NCI-H187 (cell line): ENCODE measurements at places on chromosomes 16 and 17.
A peak's percentile ranks its signal among the peaks of the same experiment; 100 is the strongest.

DNA sequence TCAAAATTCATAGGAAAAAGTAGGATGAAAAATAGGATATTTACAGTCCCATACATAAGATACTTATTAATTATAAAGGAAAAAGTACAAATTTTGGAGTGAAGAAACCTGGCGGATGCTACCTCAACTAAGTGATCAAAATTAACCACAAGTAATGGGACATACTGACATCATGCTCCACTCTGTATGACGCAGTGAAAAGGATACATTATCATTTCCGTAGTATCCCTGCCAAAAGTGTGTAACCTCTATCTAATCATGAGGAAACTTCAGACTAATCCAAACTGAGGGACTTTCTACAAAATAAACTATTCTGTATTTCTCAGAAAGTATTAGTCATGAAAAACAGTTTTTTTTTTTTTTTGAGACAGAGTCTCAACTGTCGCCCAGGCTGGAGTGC lies 60.5 kb downstream of the TRIM37 start:
- DNase-seq, result no peak

DNA sequence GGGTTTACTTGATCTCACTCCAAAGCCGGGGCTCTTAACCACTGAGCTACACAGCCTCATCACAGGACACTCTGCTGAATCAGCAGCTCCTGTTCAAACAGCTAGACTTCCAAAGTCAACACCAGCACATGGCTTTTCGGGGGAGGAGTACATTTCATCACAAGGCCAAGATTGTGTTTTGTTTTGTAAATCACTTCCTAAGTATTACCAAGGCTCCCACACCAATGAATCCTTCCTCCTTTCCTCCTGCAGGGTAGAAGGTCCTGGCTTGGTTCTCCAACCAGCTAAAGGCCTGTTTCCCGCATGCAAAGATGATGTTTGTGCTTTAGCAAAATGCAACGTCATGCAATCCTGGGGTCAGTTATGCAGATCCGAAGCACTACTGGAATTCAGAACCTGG lies 152.5 kb downstream of the XYLT1 start:
- no peak for DNase-seq

- no peak for DNase-seq
Observed at GRCh38 chr17:5468075-5468473, 708 bp downstream of the DHX33 start.

DNA sequence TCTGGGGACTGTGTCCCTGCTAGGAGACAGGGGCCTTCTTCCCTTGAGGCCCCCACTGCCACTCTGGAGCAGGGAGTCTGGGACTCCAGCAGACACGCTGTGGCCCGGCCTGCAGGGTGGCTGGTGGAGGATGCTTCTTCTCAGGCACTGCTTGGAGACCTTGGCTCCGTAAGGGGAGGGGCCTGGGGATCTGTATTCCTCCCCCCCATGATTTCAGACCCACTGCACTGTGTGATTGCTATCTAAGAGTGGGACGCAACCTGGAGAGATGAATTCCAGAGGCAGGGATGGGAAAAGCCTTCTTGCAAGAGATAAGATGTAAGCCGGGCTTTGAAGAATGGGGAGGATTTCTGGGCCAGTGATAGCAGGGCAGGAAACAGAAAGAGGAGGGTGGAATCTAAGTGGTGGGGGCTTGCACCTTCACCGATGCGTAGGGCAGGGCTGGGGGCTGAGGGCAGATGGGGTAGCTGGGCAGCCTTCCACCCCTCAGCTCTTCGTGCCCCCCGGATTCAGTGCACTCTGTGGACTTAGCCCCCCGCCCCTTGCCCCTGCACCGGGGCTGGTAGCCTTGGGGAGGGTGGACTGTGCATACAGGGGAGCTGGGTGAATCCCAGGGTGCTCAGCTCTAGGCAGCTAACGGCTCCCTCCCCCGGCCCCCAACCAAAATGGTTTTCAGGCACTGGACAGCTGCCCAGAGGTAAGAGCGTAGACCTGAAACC lies 5.2 kb upstream of the GSE1 start:
- DNase-seq, result no peak

DNA sequence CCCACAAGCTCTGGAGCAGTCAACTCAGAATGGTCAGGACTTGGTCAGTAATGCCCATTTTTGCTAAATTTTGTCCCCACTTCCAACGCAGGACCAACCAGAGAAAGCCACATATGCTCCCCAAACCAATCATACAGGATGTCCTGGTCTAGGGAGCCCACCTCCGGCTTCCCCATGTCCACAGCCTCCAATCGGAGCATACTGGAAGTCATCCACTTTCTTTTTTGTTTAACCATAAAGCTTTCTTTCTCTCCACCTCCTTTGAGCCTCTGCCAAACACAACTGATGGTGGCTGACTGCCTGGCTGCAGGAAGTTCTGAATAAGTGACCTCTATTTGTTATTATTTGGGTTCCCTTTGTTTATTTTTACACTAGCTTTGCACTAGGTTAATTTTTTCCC lies 549.1 kb downstream of the WWOX start:
- no peak for DNase-seq

DNA sequence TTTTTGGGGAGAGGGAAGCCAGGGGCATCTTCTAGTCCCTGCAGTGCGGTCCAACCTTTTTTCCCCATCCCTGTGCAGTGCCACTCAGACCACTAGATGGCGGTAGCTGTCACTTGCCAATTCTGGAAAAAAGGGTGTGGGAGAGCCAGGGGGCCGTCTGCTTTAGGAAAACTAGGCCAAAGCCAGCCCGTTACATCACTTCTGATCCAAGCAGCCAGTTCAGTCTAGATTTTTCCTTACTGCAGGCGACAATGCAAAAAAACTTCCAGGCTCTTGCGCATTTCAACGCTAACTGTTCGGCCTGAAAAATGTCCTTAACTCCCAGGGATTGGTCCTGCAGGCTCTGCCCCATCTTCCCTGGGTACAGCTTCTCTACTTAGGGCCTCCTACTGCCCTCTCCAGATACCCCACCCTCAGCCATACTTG lies 69.2 kb upstream of the CES5A start:
- DNase-seq, result peak; percentile 10

GRCh38 chr17:61634942-61635538 lies 44.0 kb upstream of the NACA2 start:
- DNase-seq, result no peak

DNA sequence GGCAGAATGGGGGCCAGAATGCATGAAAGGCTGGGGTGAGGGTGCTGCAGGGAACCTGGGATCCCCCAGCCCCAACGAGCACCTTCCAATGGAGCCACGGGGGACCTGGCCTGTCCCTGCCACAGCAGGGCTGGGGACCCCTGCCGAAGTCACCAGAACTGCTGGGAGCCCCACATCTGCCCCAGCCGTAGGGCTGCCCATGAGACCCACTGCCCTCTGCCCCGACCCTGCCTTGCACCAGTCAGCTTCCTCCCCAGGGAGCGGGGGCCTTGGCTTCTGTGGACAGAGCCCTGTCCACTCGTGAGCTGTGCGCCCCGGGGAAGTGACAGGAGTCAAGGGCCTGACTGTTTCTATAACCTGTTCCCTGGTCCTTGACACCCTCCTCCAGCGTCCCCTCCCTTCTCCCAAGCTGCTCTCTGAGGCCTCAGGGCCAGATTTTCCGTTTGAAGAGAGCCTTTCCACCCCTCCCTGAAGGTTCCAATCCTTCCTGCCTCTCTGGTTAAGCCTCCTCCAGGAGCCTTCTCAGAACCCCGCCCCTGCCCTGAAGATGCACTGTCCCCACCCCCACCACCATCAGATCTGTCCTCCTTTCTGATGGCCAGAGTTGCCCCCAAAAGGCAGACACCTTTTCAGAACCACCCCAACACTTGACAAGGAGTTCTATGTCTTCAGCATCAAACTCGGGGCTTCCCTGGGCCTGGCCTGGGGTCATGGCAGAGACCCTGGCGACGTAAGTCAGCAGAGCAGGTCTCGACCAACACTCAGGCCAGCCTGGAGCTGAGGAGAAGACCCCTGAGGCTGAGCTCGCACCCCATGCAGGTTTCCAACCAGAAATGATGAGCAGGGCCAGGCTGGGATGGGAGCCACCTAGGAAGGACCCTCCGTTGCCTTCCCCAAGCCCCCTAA lies 10.7 kb upstream of the PRR29 start:
- DNase-seq, result no peak

GRCh38 chr17:68288375-68288774 lies 2.6 kb downstream of the SLC16A6 start:
- DNase-seq, result no peak
